ENCODE measurements at places on chromosomes 12 and 14. TPM values are rescaled to one million over a fixed set of nuclear protein-coding genes. Genes with fewer than 3 reads are reported as not detected.
A peak's percentile ranks its signal among the peaks of the same experiment; 100 is the strongest.

Gene AQP6
- not detected for total RNA-seq

Gene MYF5
- total RNA-seq = not detected

Gene TMEM132D
- not detected for total RNA-seq

DNA sequence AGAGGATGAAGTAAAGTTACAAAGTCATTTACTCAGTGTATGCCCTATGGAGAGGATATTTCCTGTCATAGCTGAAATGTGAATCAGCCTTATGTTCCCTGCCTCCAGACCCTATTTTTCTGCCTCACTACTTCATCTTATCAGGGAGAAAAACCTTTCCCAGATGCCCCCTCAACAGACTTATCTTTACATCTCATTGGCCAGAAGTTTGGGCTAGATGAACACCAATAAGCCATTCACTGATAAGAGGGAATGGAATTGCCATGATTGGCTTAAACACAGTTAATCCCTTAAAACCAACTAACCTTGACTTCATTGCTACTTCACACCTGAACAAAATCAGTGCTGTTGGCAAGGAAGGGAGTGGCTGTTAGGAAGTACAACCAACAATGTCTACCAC is 40.1 kb downstream of the CREBL2 start:
- DNase-seq = no peak

DNA sequence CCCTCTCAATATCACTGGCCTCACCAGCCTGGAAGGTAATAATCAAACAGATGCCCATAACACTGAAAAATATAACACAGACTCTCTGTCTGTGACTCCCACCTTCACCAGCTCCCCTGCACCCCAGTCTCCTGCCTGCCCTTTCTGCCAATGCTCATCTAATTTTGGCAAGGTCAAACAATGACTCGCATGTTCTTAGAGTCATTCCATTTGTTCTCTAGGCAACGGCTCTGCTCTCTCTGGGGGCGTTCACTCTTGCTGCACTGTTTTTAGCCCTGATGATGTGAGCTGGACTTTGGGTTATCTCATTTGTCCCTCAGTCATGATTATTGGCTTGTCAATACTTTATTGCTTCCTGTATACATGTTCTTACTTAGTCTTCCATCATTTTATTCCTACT is 691.8 kb downstream of the FLRT2 start:
- DNase-seq = no peak

DNA sequence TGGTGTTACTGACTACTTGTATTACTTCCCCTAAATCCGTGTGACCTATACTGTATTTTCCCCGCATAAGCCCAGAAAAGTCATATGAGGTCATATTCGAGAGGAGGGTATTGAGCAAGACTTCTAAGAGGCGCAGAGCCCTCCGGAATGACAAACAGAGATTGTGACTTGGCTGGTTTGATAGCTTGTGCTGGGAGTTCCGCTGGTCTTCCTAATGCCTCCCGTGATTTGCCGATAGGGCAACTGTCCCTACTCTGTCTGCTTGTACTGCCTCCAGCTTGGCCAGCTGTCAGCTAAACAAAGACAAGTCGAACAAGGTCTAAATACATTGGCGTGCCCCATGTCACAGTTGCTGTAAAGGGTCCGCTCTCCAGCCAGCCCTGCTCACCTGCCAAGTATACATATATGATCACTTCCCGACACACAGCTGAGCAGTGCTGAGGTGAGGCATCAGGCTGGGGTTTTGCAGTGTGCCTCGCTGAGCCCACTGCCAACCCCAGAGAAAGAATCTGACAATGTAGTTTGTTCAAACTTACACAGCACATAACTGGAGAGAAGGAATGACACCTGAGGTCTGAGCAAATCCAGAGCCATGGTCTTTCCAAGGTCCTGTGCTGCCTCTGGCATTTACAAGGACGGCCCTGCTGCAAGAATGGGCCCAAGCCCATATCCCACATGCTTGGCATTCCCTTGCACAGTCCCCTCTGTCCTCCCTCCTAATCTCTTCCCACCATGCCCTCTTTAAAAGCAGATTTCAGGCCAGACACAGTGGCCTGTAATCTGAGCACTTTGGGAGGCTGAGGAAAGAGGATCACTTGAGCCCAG is 23.7 kb downstream of the LGMN start:
- peak; percentile 33 for DNase-seq

Measured in breast epithelium (tissue), 4 donors.